ENCODE measurements at places on chromosomes 16 and 17.

GRCh38 chr17:62657145-62657665, 29.7 kb downstream of the MRC2 start:
- no peak for DNase-seq

DNA sequence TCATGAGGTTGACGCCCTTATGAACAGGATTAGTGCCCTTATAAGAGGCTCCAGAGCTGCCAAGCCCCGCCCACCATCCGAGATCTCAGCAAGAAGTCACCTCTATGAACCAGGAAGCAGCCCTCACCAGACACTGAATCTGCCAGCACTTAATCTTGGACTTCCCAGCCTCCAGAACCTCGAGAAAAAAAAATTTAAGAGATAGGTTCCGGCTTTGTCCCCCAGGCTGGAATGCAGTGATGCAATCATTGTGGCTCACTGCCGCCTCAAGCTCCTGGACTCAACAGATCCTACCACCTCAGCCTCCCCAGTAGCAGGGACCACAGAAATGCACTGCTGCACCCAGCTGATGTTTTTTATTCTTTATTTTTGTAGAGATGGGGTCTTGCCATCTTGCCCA, 22.5 kb upstream of the ADCY9 start:
- DNase-seq: no peak

DNA sequence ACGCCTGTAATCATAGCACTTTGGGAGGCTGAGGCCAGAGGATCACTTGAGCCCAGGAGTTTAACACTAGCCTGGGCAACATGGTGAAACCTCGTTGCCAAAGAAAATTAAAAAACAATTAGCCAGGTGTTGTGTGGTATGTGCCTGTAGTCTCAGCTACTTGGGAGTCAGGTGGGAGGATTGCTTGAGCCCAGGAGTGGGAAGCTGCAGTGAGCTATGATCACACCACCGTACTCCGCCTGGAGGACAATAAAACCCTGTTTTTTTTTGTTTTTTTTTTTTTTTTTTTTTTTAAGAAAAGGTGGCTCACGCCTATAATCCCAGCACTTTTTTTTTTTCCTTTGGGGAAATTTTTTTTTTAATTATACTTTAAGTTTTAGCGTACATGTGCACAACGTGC, 26.1 kb downstream of the RAP1GAP2 start:
- no peak for DNase-seq

- no peak for DNase-seq
Measured at GRCh38 chr16:87671715-87672270, 69.5 kb downstream of the JPH3 start.

DNA sequence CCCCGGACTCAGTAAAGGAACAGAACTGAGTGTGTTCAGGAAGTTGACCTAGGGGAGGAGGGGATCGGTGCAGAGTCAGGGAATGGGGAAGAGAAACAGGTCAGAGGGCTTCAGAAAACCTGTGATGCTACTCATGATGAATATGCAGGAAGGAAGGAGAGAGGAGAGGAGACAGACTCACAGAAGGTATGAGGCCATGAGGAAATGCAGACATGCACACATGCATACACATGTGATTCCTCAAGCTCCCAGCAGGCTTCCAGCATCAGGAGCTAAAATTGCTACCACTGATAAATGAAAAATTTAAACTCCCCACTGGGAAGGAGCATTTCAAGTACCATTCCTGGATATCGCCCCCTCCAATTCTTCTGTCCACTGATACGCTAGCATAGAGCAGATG, 262.6 kb downstream of the SLC39A11 start:
- DNase-seq: no peak

DNA sequence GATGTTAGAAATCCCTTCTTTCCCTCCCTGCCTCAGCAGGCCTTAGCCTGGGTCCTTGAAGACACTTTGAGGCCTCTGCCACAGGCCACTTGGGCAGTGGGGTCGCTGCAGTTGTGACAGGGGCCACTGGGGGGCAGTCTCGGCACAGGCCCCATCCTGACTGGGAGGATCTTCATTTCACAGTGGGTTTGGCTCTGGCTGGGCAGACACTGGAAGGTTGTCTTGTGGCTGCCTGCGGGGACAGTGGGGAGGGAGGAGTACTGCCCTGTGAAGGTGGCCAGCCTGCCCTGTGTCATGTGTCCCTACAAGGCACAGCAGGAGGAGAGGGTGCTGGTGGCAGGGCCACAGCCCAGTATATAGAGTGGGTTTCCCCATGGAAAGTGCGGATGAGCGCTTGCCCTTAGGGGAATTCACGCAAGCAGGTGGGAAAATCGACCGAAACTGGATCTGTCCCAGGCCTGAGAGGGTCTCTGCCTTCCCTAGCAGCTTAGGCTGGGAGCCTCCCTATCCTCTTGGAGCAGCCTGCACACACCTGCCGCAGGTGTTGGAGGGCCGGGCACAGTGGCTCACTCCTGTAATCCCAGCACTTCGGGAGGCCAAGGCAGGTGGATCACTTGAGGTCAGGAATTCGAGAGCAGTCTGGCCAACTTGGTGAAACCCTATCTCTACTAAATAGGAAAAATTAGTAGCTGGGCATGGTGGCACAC, 28.8 kb downstream of the GINS2 start:
- peak; percentile 38 for DNase-seq

DNA sequence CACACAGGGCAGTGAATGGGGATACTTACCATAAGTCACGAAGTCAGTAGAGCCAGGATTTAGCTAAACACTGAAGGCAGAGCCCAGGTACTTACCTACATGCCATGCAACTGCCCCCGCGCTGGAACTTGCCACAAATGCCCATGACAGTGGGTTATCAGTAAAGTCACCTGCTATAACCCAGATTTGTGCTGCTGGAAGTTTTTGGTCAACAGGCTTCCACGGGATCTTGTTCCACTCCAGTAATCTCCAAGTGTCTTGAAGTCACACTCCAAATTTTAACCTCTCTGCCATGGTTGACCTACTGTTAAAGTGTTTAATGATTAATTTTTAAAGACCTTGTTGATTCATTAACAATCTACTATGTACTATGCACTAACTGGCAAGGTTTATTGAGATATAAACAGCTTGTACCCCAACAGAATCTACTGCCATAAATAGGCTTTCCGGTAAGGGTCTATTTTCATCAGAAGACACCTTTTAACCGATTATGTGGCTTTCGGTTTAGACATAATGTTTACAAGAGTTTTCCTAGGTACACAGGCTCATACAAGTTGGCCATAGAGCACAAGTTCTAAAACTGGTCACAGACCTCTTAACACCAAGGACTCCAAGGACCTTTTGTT, 6.3 kb upstream of the SLC5A11 start:
- DNase-seq: no peak

- DNase-seq: no peak
Measured at GRCh38 chr16:68902969-68903345, 59.6 kb downstream of the TANGO6 start.

DNA sequence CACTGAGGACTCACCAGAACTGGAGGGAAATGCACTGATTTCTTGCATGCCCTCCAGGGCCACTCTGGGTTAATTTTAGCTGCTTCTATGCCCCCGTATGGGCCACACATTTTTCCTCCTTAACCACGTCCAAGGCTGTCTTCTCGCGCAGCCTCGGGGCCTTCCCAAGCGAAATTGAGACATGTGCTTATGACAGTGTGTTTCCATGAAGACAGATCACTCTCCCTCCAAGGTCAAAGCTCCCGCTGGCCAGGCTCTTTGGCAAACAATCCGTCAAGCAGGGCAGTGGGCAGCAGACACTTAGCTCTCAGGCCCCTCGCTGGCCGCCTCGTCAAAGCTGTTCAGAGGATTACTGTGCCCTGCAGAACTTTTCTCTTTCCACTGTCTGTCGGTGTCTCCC, 243.0 kb upstream of the N4BP1 start:
- no peak for DNase-seq

- no peak for DNase-seq
Measured at GRCh38 chr16:56989988-56990387, 631 bp downstream of the NLRC5 start.

DNA sequence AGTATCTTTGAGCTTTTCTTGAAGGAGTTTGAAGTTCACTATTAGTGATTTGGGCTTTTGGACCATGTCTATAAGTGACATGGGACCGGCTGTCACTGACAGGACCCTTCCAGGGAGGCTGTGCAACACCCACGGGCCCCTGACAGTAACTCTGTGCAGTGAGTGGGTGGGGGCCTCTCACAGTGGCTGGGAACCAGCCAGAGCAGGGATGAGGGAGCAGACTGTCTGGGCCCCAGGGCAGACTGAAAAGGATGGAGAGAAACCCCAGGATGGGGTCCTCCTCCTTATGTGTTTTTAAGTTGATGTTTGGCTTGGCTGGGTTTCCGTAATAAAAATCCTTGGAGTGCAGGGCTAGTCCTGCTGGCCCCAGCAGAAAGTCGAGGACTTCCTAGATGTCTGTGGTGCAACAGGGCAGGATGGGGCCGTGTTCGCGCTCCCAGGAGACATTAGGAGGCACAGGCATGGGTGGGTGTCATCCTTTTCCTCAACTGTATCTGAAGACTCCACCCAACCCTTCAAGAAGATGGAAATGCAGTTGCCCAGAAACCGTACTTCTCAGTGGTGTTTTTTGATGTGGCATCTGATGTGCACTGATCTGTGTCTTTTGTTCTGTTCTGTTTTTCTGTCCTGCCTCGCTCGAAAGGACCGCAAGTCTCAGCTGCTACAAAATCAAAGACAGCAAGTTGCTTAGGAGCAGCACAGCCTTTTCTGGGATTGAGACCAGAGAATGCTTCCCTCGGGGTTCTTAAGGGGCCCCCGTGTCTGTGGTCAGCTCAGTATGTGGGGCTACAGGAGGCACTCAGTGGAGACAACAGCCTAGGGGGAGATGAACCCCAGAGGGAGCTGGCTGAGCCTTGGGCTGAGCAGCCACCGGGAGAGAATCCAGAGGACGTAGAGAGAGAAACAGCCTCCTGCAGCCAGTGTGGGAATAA, 24.2 kb downstream of the PLD6 start:
- DNase-seq: peak; percentile 30

DNA sequence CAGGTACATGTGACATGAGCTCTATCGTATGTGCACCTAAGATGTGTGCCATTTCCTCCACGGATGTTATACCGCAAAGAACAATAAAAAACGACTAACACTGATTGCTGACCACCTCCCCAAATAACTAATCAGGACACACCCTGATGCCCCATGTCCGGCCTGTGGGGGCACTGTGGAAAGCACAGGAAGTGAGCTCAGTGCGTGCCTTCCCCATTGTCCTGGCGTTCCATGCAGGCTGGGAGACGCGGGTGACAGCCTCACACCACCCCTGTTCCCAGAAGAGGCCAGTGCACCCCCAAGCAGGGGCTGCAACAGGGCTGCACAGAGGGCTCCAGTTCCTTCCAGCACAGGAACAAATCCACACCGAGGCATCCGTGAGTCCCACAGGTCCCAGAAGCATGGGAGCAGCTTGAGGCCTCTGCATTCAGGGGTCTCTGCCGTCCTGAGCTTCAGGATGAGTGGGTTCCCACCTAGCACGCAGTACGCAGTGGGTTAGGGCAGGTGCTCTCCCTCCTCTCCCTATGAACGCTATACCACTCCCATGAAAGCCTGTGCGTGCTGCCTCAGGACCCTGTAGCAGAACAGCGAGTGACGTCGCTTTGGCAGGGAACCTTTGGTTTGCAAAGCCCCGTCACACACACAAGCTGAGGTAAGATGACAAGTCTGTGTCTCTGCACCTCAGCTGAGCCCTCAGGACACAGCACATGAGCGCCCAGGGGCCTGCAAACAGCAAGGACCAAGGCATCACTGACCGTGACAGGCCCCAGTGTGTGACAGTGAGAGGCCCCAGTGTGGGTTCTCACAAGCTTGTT, 117.7 kb downstream of the ZNF778 start:
- DNase-seq: no peak

DNA sequence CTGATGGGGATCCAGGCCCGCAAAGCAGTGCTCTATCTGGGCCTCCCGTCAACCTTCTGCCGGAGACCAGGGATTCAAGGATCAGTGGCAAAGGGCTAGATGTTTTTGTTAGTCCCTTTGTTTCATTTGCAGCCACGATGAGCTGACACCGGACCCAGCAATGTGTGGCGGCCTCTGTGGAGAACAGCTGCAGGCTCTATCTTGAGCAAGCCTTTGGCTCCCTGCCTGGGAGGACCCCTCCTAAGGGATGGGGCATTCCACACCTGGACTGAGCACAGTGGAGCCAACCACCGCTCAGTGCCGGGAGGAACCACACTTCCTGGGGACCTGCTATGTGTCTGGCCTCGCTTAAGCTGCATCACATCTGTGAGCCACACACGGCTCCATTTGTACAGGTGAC, 215.8 kb downstream of the RBFOX3 start:
- no peak for DNase-seq

GRCh38 chr17:57271821-57272220, 15.5 kb downstream of the MSI2 start:
- DNase-seq: no peak

DNA sequence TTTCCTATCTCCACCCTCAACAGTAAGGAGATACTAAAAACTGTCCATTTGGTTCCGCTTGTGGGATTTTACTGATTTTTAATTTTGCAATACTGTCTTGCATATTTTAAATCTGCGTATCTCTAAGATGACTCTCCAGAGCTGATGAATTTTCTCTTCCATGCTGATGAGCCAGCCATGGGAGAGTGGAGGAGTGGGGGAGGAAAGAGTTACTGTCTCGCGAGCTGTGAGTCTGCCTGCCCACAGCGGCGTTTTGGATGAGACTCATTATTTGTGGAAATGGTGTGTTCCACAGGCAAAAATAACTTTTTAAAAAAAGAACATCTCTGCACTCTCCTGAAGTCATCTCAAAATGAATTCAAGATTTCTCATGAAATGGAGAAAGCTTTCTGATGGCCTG, 34.6 kb upstream of the MYOCD start:
- DNase-seq: no peak

DNA sequence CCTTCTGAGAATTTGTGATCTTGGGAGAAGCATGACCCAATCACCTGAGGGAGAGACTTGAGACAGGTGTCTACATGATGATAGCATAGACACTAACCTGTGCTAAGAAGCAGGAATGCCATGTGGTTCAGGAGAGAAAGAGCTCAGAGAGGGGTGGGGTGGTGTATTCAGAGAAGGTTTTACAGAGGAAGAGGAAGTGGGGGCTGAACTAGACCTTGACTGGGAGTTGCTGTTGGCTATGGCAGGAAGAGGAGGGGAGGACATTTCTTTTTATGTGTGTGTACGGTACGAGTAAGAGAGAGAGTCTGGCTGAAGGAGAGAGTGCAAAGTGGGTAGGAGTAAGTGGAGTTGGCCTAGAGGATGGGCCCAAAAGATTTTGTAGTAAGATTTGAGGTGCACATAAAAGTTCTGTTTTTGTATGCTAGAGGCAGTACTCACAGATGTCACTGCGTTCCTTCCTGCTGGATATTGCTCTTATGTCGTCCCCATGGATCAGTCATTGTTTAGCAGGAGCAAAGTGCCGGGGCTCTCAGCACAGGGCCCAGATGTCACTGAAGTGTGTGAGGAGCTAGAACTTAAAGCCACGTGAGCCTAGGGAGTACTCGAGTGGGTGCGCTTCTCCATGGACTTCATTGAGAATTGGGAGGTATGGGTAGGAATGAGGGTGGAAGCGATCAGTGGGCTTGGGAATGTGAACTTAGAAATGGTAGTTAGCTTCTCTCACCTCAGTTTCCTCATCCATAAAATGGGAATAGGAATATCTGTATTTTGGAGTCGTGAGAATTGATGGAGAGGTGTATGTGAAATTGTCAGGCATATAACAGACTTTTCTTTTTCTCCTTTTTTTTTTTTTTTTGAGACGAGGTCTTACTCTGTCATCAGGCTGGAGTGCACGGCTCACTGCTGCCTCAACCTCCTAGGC, 22.1 kb downstream of the SLC7A6 start:
- no peak for DNase-seq

GRCh38 chr17:4064366-4064765, 78.5 kb downstream of the ZZEF1 start:
- DNase-seq: no peak

GRCh38 chr17:28741358-28742349, 2.2 kb upstream of the TRAF4 start:
- DNase-seq: no peak
